Thymus (tissue), 14 donors: ENCODE measurements at places on chromosomes 1 and 21. TPM values are rescaled to one million over a fixed set of nuclear protein-coding genes. Genes with fewer than 3 reads are reported as not detected.
A peak's percentile ranks its signal among the peaks of the same experiment; 100 is the strongest.

The CTH gene
- total RNA-seq, result 1.4 TPM

- no peak for DNase-seq
- H3K4me1 ChIP-seq, result no peaks in the 10 kb centered on the region
- H3K4me3 ChIP-seq, result no peak overlapping the region
- H3K36me3 ChIP-seq, result no peaks in the 10 kb centered on the region
- no peaks in the 10 kb centered on the region for H3K27me3 ChIP-seq
Observed at GRCh38 chr1:62800281-62800680, 16.3 kb downstream of the ATG4C start.

DNA sequence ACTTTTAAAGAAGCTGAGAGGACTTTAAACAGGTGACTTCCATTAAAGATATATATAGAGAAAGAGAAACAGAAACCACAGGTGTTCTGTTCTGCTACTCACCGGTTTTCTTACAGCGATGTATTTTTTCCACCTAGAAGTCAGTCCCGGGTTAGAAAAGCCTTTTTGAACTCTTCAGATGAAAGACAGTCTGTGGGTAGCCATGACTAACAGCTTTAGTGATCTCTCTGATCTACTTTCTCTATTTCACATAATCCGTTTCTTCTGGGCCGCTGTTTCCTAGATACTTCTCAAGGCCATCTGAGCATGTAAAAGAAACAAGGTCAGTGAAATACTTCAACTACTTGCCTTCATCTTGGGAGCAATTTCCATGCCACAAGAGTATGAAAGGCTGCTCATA, 25.1 kb downstream of the WDR64 start:
- H3K27me3 ChIP-seq, result no peaks in the 10 kb centered on the region
- H3K27ac ChIP-seq, result peak overlapping the region; percentile 76

- no peak for DNase-seq
- H3K4me3 ChIP-seq, result no peak overlapping the region
- H3K4me1 ChIP-seq, result no peaks in the 10 kb centered on the region
- H3K36me3 ChIP-seq, result peaks cover 37% of the 10 kb centered on the region
- H3K27ac ChIP-seq, result no peak overlapping the region
Observed at GRCh38 chr1:199109160-199109559, 470.3 kb downstream of the PTPRC start.

DNA sequence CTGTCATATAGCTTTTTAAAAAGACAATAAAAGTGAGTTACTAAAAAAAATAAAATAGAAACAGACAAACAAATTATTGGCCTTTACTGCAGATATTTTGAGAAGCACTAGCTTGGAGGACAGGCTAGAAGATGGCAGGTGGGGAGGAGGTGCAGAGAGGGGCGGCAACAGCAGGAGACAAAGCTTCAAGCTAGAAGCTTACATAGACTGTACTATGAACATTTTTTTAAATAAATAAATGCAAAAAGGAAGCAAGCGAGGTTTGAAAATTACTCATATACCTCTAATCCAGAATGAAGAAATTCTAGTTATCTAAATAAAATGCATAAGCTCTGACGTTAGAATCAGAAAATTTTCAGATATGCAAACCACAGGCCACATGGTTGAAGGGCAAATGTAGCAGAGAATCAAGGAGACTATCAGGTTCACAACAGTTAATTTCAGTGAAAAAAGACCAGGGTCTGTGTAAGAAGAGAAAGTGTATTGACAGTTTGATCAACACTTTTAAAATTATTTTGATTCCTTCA, 54.9 kb downstream of the NRIP1 start:
- H3K27ac ChIP-seq, result no peak overlapping the region
- DNase-seq, result no peak
- no peak overlapping the region for H3K4me3 ChIP-seq

The KCNE2 gene
- 0.14 TPM for total RNA-seq

DNA sequence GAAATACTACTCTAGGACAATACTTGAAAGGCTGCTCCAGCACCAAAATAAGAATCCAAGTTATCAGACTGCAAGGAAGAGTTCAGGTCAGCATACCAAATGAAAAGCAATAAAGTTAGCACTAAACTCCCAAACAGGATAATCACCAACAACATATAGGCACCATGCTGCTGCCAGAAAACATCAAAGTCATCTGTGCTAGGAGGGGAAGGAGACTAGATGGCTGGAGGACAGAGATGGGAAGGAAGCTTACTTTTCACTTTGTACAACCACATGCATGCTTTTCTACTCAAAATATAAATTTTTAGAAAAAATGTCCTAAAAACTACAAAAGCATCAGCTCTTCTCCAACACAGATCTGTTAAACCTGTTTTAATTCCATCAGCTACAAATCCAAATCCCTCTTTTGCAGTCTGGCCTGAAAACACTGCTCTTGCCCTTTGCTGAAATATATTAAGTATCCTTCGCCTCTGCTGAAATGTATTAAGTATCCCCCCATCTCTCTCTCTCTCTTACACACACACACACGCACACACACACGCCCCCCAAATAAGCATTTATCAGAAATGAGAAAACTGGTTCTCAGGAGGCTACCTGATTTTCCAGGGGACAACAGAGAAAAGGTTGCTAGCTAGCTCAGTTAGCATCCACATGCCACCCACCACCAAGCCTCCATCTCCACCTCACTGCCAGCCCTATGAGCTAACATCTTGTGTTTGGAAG, 1.5 kb downstream of the GATAD2B start:
- DNase-seq, result no peak
- H3K27ac ChIP-seq, result peak overlapping the region; percentile 60
- no peaks in the 10 kb centered on the region for H3K27me3 ChIP-seq
- peak overlapping the region; percentile 89 for H3K4me3 ChIP-seq
- peaks cover 36% of the 10 kb centered on the region for H3K4me1 ChIP-seq

DNA sequence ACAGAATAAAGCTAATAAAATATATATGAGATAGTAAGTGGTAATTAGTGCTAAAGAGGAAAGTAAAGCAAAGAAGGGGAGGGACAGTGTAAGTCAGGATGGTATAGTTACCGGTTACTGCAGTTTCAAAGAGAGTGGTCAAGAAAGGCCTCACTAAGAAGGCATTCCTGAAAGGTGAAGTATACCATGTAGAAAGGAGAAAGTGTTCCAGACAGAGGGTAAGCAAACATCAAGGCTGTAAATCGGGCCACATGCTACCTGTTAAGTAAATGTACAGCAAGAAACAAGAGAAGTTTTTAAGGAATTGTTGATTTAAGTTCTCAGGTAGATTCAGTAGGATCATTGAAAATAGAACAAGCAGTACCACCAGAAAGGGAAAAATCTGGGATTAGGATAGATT, 9.7 kb downstream of the DESI2 start:
- no peaks in the 10 kb centered on the region for H3K4me1 ChIP-seq
- H3K4me3 ChIP-seq, result no peak overlapping the region
- H3K27ac ChIP-seq, result no peak overlapping the region
- H3K27me3 ChIP-seq, result no peaks in the 10 kb centered on the region
- DNase-seq, result no peak

DNA sequence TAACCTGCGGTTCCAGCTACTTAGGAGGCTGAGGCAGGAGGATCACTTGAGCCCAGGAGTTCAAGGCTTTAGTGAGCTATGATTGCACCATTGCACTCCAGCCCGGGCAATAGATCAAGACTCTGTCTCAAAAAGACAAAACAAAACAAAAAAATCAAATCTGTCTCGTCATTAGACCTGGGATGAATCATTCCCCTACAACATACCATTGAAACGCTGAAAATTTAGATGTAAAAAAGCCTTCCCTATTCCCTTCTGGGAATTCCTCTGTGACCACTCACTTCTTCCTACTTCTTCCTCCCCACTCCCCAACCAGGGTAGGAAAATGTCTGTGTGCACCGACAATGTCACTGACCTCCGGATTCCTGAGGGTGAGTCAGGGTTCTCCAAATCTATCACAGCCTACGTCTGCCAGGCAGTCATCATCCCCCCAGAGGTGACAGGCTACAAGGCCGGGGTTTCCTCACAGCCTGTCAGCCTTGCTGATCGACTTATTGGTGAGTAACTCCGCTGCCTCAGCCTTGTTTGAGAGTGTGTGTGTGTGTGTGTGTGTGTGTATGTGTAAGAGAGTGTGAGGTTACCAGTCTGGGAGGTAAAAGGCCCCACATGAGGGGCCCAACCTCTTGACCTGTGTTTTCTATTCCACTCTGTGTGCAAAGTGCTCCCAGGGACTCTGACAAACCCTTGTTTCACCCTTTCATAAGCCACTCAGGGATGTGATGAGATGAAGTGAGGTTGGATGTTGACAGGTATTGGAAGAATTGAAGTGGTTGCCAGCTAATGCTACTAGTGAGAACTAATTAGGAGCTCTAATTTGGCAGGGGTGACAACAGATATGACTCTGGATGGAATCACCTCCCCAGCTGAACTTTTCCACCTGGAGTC, 16.3 kb upstream of the SARS1 start:
- H3K36me3 ChIP-seq, result no peaks in the 10 kb centered on the region
- no peak for DNase-seq
- peaks cover 4% of the 10 kb centered on the region for H3K4me1 ChIP-seq
- H3K27me3 ChIP-seq, result peaks cover 2% of the 10 kb centered on the region

- H3K4me3 ChIP-seq, result no peak overlapping the region
- no peaks in the 10 kb centered on the region for H3K27me3 ChIP-seq
- H3K27ac ChIP-seq, result no peak overlapping the region
- no peak for DNase-seq
Observed at GRCh38 chr1:3350506-3351261, 103.8 kb upstream of the ARHGEF16 start.

- no peaks in the 10 kb centered on the region for H3K36me3 ChIP-seq
- H3K4me1 ChIP-seq, result peaks cover 2% of the 10 kb centered on the region
- H3K4me3 ChIP-seq, result peak overlapping the region; percentile 86
- H3K27me3 ChIP-seq, result no peaks in the 10 kb centered on the region
- H3K27ac ChIP-seq, result peak overlapping the region; percentile 96
- DNase-seq, result peak; percentile 62
Observed at GRCh38 chr1:86703696-86704457, 499 bp upstream of the SH3GLB1 start.

- no peaks in the 10 kb centered on the region for H3K27me3 ChIP-seq
- H3K4me1 ChIP-seq, result no peaks in the 10 kb centered on the region
- no peak for DNase-seq
- H3K4me3 ChIP-seq, result no peak overlapping the region
- H3K27ac ChIP-seq, result no peak overlapping the region
- no peaks in the 10 kb centered on the region for H3K36me3 ChIP-seq
Observed at GRCh38 chr1:199322278-199322677, 683.4 kb downstream of the PTPRC start.

- DNase-seq, result peak; percentile 47
- H3K4me3 ChIP-seq, result no peak overlapping the region
- no peaks in the 10 kb centered on the region for H3K4me1 ChIP-seq
- no peaks in the 10 kb centered on the region for H3K27me3 ChIP-seq
Observed at GRCh38 chr1:65958561-65959350, 166.1 kb downstream of the PDE4B start.

The KRTAP12-2 gene
- total RNA-seq, result not detected

GRCh38 chr1:13960375-13960987, 260.5 kb downstream of the PRDM2 start:
- no peaks in the 10 kb centered on the region for H3K27me3 ChIP-seq
- no peak overlapping the region for H3K4me3 ChIP-seq
- peak; percentile 8 for DNase-seq

DNA sequence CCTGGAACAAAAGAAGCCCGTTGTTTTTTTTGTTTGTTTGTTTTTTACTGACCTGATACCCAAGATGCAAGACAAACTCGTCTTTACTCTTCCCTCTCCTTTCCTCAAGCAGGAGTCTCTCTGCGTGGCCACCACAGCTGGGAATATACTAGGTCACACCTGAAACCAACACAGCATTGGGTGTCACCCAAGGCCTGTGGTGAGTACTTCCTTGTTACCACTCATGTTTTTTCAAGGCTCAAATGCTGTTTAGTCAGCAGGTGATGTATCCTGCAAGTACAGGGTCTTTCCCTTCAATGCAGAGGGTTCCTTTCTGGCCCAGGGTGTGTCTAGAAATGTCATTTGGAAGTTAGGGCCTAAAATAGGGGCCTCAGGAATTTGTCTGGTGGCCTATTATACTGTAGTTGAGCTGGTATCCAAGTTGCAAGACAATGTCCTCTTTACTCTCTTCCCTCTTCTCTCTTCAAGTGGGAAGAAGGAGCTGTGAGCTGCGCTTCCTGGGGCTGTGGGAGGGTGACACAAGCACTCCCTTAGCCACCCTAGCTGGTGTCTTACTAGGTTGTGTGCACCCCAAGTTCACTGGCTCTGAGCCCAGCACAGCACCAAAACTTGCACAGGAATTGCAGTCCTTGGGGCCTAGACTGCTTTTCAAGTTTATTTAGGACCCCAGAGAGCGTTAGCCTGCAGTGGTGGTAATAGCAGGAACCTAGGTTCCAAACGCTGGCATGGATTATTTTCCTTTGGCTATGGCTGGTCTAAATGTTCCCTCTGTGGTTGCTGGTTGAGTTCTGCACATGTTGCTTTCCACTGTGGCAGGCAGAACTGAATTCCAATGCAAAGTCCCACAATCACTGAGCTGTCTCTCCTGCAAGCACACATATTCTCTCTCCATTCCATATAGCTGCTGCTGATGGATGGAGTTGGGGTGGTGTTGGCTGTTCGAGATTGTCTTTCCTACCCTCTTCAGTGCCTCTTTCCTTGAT, 91.4 kb upstream of the LYPLAL1 start:
- DNase-seq, result no peak
- no peaks in the 10 kb centered on the region for H3K4me1 ChIP-seq
- no peaks in the 10 kb centered on the region for H3K27me3 ChIP-seq
- no peak overlapping the region for H3K27ac ChIP-seq
- no peak overlapping the region for H3K4me3 ChIP-seq

DNA sequence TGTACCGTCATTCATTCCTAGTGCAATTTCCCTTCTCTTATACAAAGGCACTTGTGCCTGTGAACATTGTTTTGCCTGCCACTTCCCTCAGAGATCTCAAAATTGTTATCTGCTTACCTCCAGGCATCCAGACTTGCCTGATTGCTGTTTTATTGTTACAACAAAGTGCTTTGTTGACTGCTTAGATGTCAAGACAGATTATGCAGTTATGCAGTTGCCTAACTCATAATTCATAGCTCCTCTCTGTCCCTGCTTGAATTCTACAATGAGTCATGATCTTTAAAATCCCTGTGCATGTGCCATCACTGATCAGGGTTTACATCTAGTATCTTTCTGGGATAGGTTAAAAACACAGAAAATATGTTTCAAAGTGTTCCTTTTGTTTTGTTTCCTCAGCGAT, 24.5 kb downstream of the CXADR start:
- H3K36me3 ChIP-seq, result no peaks in the 10 kb centered on the region
- H3K27me3 ChIP-seq, result no peaks in the 10 kb centered on the region
- H3K27ac ChIP-seq, result no peak overlapping the region
- H3K4me3 ChIP-seq, result no peak overlapping the region
- DNase-seq, result no peak

- DNase-seq, result no peak
- H3K36me3 ChIP-seq, result no peaks in the 10 kb centered on the region
- H3K4me1 ChIP-seq, result no peaks in the 10 kb centered on the region
Observed at GRCh38 chr1:7717748-7718368, 53.2 kb upstream of the VAMP3 start.

The ANKRD35 gene
- total RNA-seq, result 0.28 TPM

- H3K4me1 ChIP-seq, result no peaks in the 10 kb centered on the region
- no peaks in the 10 kb centered on the region for H3K36me3 ChIP-seq
- peaks cover 6% of the 10 kb centered on the region for H3K27me3 ChIP-seq
- H3K4me3 ChIP-seq, result no peak overlapping the region
- no peak for DNase-seq
Observed at GRCh38 chr1:1182491-1183220, 9.0 kb downstream of the TTLL10 start.
